ENCODE measurements at places on chromosomes 13 and 19. TPM values are rescaled to one million over a fixed set of nuclear protein-coding genes. Genes with fewer than 3 reads are reported as not detected.

The FFAR3 gene
- 0.15 TPM for polyA plus RNA-seq

The CEBPA gene
- 4.3 TPM for polyA plus RNA-seq

GRCh38 chr19:45780146-45780447, 2.2 kb downstream of the DMPK start:
- DNase-seq = no peak

DNA sequence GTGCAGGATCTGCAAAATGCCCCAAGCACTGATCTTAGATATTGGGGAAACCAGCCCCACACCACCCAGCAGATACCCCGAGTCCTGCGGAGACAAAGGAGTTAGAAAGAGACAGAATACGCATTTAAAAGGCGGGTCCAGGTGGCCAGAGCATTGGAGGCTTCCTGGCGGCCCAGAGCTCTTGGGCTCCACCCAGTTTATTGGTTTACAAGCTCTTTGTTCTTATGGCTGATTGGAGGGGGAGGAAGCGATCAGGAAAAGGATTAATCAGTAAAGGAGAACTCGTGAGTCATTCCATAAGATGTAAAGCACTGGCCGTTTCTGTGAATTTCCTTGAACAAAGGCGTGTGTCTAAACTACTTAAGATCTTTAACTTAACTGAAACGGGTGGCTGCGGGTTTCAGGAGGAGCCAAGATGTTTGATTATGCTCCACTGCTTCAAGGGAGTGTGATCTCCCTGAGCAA, 926 bp downstream of the ZNF587 start:
- peak; percentile 24 for DNase-seq

- no peak for DNase-seq
Measured at GRCh38 chr13:59488436-59488835, 675.3 kb downstream of the DIAPH3 start.

GRCh38 chr13:97515643-97516042, 81.7 kb downstream of the RAP2A start:
- no peak for DNase-seq

Measured in left kidney (tissue), 8 donors.